Naive thymus-derived CD8-positive, alpha-beta T cell (primary cell): ENCODE measurements at places on chromosomes 5 and 9. TPM values are rescaled to one million over a fixed set of nuclear protein-coding genes. Genes with fewer than 3 reads are reported as not detected.
A peak's percentile ranks its signal among the peaks of the same experiment; 100 is the strongest.

DNA sequence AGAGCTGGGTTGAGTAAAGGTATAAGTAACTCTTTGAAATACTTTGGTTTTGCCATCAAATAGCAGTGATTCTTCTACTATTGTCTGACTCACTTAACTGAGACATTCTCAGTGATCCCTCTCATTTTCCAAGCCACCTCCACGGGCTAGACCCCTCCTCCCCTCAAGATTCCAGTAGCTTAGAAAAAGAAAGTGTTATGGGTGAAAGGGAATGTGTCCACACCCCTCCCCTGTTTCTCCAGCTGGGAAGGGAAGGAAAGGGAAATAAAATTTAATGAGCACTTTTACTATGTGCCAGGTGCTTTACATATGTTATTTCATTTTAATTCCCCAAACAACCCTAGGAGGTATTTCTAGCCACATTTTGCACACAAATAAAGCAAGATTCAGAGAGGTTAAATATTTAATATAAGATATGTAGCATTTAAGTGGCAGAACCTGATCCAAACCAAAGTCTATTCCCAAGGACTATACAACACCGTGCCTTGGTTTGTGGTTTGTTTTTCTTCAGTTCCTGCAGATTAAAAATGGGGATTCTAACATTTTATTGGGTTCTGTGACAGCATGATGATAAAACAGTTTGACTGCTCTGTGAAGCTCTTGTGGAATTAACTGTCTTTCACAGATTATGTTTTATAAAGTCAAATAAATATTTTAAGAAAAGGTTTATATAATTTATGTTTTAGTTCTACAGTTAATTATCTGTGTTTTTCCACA, 135.9 kb downstream of the ZSWIM6 start:
- H3K4me3 ChIP-seq, result no peak overlapping the region
- no peak overlapping the region for H3K27ac ChIP-seq

DNA sequence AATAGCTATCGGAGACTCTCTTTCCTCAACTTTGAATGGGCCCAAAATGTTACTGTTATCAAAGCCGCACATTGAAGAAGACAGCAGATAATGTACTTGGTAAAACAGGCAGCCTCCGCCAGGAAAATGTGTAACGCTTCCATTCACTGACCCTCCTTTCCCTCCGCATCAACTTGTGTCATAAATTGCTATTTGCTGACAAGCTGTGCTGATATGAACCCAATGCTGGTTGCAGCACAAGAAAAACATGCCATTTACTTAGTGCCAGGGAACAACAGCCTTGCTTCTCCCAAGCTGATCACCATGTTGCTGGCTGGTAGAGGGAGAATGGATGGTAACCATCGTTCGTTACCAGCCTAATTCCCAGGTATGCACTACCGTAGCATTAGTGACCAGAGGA, 162.6 kb upstream of the PPP1R2B start:
- no peak for DNase-seq
- H3K27me3 ChIP-seq, result peaks cover 23% of the 10 kb centered on the region
- no peak overlapping the region for H3K27ac ChIP-seq
- no peaks in the 10 kb centered on the region for H3K36me3 ChIP-seq
- no peak overlapping the region for H3K4me3 ChIP-seq

GRCh38 chr9:114688379-114688778, 6.4 kb upstream of the TEX48 start:
- H3K4me1 ChIP-seq, result peaks cover 18% of the 10 kb centered on the region
- H3K36me3 ChIP-seq, result no peaks in the 10 kb centered on the region
- H3K4me3 ChIP-seq, result no peak overlapping the region
- DNase-seq, result no peak
- H3K27ac ChIP-seq, result no peak overlapping the region

DNA sequence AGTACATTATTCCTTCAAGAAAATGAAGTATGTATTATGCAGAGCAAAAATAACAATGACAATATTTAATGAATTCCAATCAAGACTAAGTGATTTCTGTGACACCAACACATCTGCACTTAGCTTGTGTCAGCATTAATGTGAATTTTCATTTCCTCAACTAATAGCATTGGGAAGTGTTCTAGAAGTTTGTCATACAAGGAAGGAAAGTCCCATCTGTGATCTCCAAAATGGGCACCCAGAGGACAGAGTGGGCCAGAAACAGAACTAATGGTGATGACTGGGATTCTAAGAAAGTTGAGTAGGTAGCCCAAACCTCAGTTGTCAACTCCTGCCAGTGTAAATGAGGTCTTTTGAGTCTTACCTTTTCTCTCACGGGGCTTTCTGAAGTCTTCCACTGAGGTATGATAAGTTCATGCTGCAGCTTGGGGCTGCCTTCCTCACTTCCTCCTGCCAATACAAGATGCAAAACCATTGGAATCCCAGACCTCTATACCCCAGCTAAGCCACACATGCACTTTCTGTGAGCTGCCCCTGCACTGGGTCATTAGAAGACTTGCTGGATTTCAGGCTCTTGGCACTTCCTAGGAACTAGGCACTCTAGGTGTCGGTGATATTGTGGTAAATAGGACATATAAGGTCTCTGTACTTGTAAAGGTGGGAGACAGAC, 4.9 kb downstream of the ADAM19 start:
- peaks cover 69% of the 10 kb centered on the region for H3K4me1 ChIP-seq
- H3K27ac ChIP-seq, result no peak overlapping the region
- peaks cover 3% of the 10 kb centered on the region for H3K36me3 ChIP-seq
- peaks cover 38% of the 10 kb centered on the region for H3K27me3 ChIP-seq
- no peak for DNase-seq

DNA sequence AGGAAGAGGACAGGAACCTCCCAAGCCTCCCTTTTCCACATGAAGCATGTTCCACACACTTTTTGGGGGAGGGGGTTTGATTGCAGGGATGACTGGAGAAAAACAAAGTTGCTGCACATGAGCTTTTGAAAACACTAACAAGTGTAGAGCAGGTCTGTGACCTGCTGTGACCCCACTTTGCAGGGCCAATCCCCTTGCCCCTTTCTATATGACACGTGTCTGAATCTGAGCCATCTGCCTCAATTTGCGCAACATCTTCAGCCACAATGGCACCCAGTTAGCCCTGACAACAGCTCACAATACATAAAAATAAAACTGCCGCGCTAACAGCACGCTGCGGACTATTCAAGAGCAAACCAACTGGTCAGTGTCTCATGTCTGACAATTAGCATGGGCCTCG, 227.8 kb upstream of the TBCA start:
- H3K36me3 ChIP-seq, result peaks cover 16% of the 10 kb centered on the region
- no peak overlapping the region for H3K27ac ChIP-seq
- no peak for DNase-seq
- no peak overlapping the region for H3K4me3 ChIP-seq
- no peaks in the 10 kb centered on the region for H3K27me3 ChIP-seq
- no peaks in the 10 kb centered on the region for H3K4me1 ChIP-seq

ZNF367 gene
- 7.6 TPM for total RNA-seq

FNBP1 gene
- 156 TPM for total RNA-seq

GRCh38 chr5:128842241-128842640, 123.0 kb upstream of the SLC27A6 start:
- no peak overlapping the region for H3K27ac ChIP-seq
- no peak overlapping the region for H3K4me3 ChIP-seq
- H3K36me3 ChIP-seq, result no peaks in the 10 kb centered on the region
- no peaks in the 10 kb centered on the region for H3K4me1 ChIP-seq
- DNase-seq, result no peak
- no peaks in the 10 kb centered on the region for H3K27me3 ChIP-seq

- no peaks in the 10 kb centered on the region for H3K4me1 ChIP-seq
- H3K4me3 ChIP-seq, result no peak overlapping the region
These were observed 120.2 kb upstream of the NFIB start for GRCh38 chr9:14434158-14434504.

FABP6 gene
- total RNA-seq, result not detected

DNA sequence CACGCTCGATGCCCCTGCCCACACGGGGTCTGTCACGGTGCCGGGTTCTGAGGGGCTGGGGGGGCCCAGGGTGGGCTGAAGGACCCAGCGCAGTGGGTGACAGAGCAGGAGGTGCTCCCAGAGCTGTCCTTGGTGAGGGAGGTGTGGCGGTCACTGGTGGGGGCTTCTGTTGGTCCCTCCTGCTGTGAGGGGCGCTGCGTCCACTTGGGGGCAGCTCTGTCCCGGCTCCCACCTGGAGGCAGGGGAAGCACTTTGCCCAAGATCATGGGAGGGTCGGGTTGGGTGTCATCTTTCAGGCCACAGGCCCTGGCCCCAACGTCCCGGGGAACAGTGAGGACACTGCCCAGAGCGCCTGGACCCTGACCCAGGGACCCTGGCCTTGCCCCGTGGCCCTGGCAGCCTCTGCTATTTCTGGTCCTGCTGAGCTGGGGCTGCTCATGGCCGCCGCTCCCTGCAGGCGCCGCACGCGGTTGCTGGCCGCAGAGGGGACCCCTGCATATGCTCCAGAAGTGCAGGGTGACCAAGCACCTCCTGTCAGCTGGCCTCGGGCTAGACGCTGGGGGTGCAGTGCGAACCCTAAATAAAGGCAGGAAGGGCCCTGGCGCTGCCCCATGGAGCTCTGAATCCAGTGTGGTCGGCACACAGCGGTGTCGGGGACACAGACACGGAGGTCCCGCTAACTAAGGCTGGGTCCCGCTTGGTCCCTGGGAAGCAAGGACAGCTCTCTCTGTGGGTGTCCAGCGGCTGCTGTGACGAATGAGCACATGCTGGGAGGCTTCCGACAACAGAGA, 11.6 kb upstream of the RNU6ATAC start:
- H3K4me1 ChIP-seq, result peaks cover 18% of the 10 kb centered on the region
- peaks cover 24% of the 10 kb centered on the region for H3K27me3 ChIP-seq
- no peak overlapping the region for H3K4me3 ChIP-seq
- peak; percentile 49 for DNase-seq
- H3K36me3 ChIP-seq, result no peaks in the 10 kb centered on the region
- H3K27ac ChIP-seq, result no peak overlapping the region

- peaks cover 9% of the 10 kb centered on the region for H3K27me3 ChIP-seq
- H3K4me1 ChIP-seq, result no peaks in the 10 kb centered on the region
- no peak for DNase-seq
- H3K27ac ChIP-seq, result no peak overlapping the region
- H3K4me3 ChIP-seq, result no peak overlapping the region
- no peaks in the 10 kb centered on the region for H3K36me3 ChIP-seq
These were observed 10.7 kb downstream of the CAMK2A start for GRCh38 chr5:150278916-150279315.

SHOC1 gene
- not detected for total RNA-seq

DNA sequence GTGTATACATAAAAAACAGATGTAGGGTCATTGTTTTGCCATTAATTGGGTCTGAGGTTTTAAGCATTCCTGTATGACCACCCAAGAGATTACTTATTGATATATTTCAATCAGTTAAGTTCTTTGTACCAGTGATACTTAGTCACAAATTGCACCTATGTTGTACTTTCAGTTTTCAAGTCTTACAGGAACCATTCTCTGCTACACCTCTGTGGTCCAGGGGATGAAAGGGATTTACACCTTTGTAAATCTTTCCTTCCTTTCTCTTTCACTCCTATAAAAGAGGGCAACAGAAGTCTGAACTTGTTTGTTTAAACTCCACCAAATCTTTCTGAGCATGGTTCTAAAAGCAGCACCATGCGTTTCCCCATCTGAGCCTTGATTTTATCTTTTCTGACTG, 86.1 kb downstream of the DEPDC1B start:
- H3K36me3 ChIP-seq, result no peaks in the 10 kb centered on the region
- no peak overlapping the region for H3K27ac ChIP-seq
- DNase-seq, result no peak
- peaks cover 4% of the 10 kb centered on the region for H3K27me3 ChIP-seq

ANKRD18A gene
- 1.5 TPM for total RNA-seq

- no peak overlapping the region for H3K27ac ChIP-seq
- no peaks in the 10 kb centered on the region for H3K36me3 ChIP-seq
- no peak for DNase-seq
- no peaks in the 10 kb centered on the region for H3K4me1 ChIP-seq
- H3K4me3 ChIP-seq, result no peak overlapping the region
These were observed 92.8 kb upstream of the SLCO6A1 start for GRCh38 chr5:102591650-102592049.

- H3K4me1 ChIP-seq, result no peaks in the 10 kb centered on the region
- peaks cover 1% of the 10 kb centered on the region for H3K27me3 ChIP-seq
- no peak for DNase-seq
- no peaks in the 10 kb centered on the region for H3K36me3 ChIP-seq
These were observed 92.1 kb upstream of the COX7C start for GRCh38 chr5:86525622-86526021.
